Omental fat pad (tissue), 4 donors: ENCODE measurements at places on chromosomes 4 and X. TPM values are rescaled to one million over a fixed set of nuclear protein-coding genes. Genes with fewer than 3 reads are reported as not detected.

GRCh38 chr4:94038195-94038594 is 169.5 kb upstream of the SMARCAD1 start:
- DNase-seq = no peak

GRCh38 chrX:15737959-15738902 is at the start of gene CA5B:
TSS of gene CA5B (plus strand) at chrX:15738270. CDS start at chrX:15750024, 11,754 bp downstream.
- peak; percentile 88 for DNase-seq

The PRR32 gene
- total RNA-seq = not detected

The MAGEB2 gene
- not detected for total RNA-seq

GRCh38 chr4:151541389-151542071 is 132.6 kb downstream of the FHIP1A start:
- DNase-seq = no peak

DNA sequence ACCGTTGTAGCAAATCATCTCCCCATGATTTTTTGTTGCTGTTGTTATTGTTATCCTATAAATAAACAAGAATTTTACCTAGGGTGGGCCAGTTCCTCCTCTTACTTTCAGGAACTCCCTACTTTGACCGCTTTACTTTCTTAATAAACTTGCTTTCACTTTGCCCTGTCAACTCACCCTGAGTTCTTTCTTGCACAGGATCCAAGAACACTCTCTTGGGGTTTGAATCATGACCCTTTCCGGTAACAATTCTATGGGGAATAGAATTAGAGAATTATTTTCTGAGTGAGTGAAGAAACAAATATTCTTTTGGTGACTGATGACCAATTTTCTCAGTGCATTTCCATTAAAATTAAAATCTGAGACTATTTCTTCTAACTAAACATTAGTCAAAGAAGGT is 584.0 kb upstream of the TENM3 start:
- DNase-seq = no peak

DNA sequence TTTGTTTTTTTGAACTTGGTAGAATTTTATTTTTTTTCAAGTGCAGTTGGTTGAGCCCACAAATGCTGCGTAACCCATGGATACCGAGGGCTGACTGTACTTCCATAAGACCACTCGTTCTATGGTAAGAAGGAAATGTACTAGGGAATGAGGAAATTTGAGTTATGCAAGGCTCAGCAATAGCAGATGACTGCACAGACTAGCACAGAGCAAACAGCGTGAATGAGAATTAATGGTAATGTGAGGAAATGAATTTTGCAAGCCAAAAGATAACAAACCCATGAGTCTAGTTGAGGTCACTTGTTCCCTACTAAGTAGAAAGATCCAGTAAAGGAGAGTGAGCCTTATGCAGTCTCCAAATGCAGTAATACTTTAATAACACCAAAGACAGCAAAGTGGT is 17.4 kb downstream of the GSPT2 start:
- no peak for DNase-seq
